ENCODE measurements at places on chromosomes 16 and 17. TPM values are rescaled to one million over a fixed set of nuclear protein-coding genes. Genes with fewer than 3 reads are reported as not detected.

KRT27 gene
- not detected for total RNA-seq

NDUFB10 gene
- total RNA-seq = 63.7 TPM

GRCh38 chr17:79842136-79842655 lies 3.0 kb upstream of the CBX4 start:
- peaks cover 71% of the 10 kb centered on the region for H3K27me3 ChIP-seq
- no peak overlapping the region for H3K27ac ChIP-seq
- no peak for DNase-seq
- no peaks in the 10 kb centered on the region for H3K36me3 ChIP-seq
- peaks cover 64% of the 10 kb centered on the region for H3K4me1 ChIP-seq

- no peaks in the 10 kb centered on the region for H3K27me3 ChIP-seq
- no peak overlapping the region for H3K4me3 ChIP-seq
- no peaks in the 10 kb centered on the region for H3K36me3 ChIP-seq
- H3K4me1 ChIP-seq = no peaks in the 10 kb centered on the region
These were observed 681.7 kb downstream of the MAF start for GRCh38 chr16:78918805-78919305.

GRCh38 chr17:5591966-5592365 lies 7.7 kb upstream of the NLRP1 start:
- H3K4me1 ChIP-seq = no peaks in the 10 kb centered on the region
- H3K27me3 ChIP-seq = peaks cover 23% of the 10 kb centered on the region
- no peak overlapping the region for H3K4me3 ChIP-seq
- H3K27ac ChIP-seq = no peak overlapping the region
- DNase-seq = no peak

- H3K36me3 ChIP-seq = no peaks in the 10 kb centered on the region
- H3K4me1 ChIP-seq = no peaks in the 10 kb centered on the region
- H3K27ac ChIP-seq = no peak overlapping the region
- H3K27me3 ChIP-seq = no peaks in the 10 kb centered on the region
These were observed 134.7 kb downstream of the PITPNC1 start for GRCh38 chr17:67511804-67512203.

- H3K36me3 ChIP-seq = no peaks in the 10 kb centered on the region
- H3K27me3 ChIP-seq = no peaks in the 10 kb centered on the region
These were observed 697 bp downstream of the CTF1 start for GRCh38 chr16:30896889-30897733.

DNA sequence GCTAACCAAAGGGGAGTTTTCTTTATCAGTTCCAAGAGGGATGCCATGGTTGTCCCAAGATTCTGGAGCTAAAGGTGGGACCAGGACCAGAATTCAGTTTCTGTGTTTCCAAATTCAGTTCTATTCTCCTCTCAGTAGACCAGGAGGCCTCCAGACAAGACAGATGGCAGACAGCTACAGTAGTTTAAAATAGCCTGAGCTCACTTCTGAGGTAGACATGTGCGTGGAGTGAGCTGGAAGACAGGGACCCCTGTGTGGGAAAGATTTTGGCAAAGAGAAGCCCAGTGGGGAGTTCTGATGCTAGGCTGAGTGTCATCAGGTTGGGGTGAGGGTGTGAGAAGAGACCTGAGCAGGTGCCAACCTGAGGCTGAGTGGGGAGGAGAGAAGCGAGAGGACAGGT lies 95.4 kb downstream of the PRKCB start:
- H3K4me3 ChIP-seq = no peak overlapping the region
- no peaks in the 10 kb centered on the region for H3K27me3 ChIP-seq
- DNase-seq = no peak
- H3K27ac ChIP-seq = no peak overlapping the region

GRCh38 chr17:30381340-30381659 lies 2.6 kb downstream of the CPD start:
- peaks cover 31% of the 10 kb centered on the region for H3K27me3 ChIP-seq
- no peak overlapping the region for H3K27ac ChIP-seq
- no peak overlapping the region for H3K4me3 ChIP-seq
- no peak for DNase-seq

DNA sequence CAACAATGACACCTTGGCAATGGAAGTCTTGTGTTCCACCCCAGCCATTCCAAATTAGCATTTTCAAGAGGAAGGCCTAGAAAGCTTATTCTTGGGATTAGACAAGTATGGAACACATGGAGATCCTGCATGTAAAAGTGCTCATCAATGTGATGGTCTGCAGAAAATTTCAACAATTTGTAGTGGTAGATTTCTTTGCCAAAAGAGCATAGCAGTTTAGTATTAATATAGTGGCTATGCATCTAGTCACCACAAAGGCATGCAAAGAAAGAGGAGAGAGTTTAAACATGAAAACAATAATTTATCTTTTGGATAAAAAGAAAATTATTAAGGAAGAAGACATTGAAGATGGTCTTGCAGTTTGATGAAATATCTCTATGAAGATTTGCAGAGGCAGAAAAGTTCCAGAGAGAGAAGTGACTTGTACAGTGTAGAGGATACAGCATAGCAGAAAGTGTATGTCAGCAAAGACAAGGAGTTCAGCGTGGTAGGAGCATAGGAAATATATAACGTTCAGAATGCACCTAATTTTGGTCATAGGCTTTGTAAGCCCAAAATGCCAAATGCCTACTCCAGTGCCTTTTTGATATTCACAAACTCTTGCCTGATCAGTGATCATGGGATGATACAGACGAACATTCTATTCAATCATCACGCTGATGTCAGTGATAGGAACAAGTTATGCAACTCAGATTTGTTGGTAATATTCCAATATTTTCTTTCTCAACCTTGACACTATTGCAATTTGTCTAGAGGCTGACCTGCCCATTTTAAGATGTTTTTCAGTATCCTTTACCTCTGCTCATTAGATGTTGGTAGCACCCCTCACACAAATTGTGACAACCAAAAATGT lies 727.9 kb upstream of the SOX9 start:
- H3K36me3 ChIP-seq = no peaks in the 10 kb centered on the region
- no peak overlapping the region for H3K27ac ChIP-seq
- H3K4me1 ChIP-seq = no peaks in the 10 kb centered on the region
- no peak overlapping the region for H3K4me3 ChIP-seq

DNA sequence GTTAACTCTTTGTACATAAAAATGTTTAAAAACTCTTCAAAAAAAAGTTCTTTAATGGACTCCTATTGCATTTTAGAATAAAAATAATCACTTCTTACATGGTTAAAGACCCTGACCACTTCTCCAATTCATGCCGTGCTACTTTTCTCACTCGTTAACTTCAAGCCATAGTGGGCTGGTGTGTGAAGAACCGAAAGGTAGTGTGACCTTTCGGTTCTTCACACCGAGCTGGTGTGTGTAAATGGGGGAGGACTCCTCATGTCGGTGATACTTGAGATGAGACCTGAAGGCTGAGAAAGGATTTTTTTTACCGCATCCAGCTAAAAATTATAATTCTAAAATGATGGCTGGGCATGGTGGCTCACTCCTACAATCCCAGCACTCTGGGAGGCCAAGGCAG lies 22.1 kb downstream of the RFFL start:
- H3K27me3 ChIP-seq = no peaks in the 10 kb centered on the region
- peaks cover 18% of the 10 kb centered on the region for H3K4me1 ChIP-seq
- H3K27ac ChIP-seq = no peak overlapping the region
- no peak for DNase-seq

Data from B cell (primary cell).